ENCODE measurements at places on chromosomes 6 and 20. TPM values are rescaled to one million over a fixed set of nuclear protein-coding genes. Genes with fewer than 3 reads are reported as not detected.

CGA gene
- polyA plus RNA-seq = not detected

RPS6KA2 gene
- polyA plus RNA-seq = 25.3 TPM

MLIP gene
- polyA plus RNA-seq = 0.72 TPM

SNRNP48 gene
- polyA plus RNA-seq = 24.0 TPM

GLP1R gene
- polyA plus RNA-seq = 0.85 TPM

C20orf144 gene
- 0.32 TPM for polyA plus RNA-seq

PAX1 gene
- polyA plus RNA-seq = not detected

DNA sequence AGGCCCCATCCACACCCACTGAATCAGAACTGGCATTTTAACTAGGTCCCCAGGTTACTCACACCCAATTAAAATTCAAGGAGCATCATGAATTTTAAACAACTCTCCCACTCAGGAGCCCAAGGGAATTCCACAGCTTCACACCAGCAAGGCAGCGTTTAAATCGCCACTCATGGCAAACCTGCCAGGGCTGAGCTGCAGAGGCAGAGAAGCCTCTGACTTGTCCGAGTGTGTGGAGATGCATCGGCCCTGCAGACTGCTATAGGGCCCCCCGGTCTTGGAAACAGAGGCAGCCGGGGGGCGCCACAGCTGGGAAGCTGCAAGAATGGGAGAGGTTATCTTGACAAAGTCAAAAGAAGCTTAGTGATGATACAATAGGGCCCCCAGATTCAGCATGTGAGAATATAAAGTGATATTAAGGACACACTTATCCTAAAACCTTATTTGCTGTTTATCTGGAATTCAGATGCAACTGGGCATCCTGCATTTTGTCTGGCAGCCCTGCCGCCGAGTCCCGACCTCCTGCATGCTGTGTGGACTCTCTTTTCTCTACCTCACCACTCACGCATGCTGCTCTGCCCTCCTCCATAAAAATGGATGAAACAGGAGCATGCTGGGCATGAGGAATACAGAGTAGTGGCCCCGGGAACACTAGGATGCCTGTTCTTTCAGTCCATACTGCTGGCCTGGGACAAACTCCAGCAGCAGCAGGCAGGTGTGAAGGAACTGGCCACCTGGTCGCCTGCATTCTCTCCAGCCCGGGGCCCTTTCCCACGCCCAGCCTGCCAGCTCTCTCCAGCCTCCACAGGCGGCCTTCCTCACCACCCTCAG, 126.1 kb downstream of the PXDC1 start:
- no peak for DNase-seq

- no peak for DNase-seq
These were observed 120.4 kb downstream of the TOX2 start for GRCh38 chr20:44034965-44035635.

GRCh38 chr6:127434651-127435050, 24.5 kb downstream of the KIAA0408 start:
- no peak for DNase-seq

GRCh38 chr20:768426-768978, at the start of gene SLC52A3:
TSS of gene SLC52A3 (minus strand) at chr20:768500. CDS start at chr20:765774, 2,726 bp downstream.
- no peak for DNase-seq

GRCh38 chr6:56072856-56073255, 174.5 kb downstream of the COL21A1 start:
- DNase-seq = no peak

DNA sequence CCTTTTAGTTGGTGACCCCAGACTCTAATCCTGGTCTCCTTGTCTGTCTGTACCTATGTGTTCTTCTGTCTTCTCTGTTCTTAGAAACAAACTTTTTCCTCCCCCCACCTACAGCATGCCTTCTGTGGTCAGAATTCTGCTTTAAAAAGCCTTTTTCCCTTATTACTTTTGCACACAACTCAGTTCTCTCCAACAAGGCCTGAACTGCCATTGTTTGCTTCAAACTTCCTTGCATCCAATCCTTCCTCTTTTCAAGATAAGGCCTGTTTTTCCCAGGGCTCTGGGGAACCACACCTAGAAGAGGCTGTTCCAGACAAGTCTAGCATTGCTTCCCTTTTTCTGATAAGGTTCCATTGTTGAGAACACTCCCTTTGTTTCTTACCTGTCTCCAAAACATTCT, 22.2 kb upstream of the NCOA3 start:
- no peak for DNase-seq

GRCh38 chr6:20412682-20413073, 11.0 kb downstream of the E2F3 start:
- DNase-seq = no peak

DNA sequence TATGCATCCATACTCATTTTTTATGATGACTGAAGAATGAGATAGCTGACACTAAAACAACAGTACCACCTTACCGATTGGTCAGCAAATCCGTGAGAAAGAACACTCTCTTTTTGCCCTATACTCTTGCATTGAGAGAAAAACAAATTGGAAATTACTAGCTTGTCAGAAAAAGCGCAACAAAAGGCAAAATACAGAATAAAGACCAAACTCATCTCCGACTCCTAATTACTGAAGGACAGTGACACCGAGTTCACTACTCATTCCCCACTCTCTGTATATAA, 2.1 kb downstream of the MCUR1 start:
- DNase-seq = no peak

DNA sequence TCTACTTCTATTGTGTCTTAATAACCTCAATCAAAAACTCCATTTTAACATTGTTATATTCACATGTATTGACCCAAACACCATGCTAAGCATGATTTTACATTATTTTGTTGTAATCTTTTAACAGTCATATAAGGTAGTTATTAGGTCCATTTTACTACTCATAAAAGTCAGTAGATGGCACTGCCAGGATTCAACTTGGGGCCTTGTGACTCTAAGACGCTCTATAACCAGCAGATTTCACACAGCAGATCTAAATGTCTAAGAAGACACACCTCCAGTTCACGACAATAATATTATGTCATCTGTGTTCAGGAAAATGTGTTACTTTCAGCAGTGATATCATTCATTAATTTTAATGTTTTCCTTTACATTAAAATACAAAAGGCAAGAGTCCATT, 88.0 kb downstream of the FRK start:
- no peak for DNase-seq

- no peak for DNase-seq
These were observed 3.8 kb upstream of the CHRNA4 start for GRCh38 chr20:63364801-63365585.

DNA sequence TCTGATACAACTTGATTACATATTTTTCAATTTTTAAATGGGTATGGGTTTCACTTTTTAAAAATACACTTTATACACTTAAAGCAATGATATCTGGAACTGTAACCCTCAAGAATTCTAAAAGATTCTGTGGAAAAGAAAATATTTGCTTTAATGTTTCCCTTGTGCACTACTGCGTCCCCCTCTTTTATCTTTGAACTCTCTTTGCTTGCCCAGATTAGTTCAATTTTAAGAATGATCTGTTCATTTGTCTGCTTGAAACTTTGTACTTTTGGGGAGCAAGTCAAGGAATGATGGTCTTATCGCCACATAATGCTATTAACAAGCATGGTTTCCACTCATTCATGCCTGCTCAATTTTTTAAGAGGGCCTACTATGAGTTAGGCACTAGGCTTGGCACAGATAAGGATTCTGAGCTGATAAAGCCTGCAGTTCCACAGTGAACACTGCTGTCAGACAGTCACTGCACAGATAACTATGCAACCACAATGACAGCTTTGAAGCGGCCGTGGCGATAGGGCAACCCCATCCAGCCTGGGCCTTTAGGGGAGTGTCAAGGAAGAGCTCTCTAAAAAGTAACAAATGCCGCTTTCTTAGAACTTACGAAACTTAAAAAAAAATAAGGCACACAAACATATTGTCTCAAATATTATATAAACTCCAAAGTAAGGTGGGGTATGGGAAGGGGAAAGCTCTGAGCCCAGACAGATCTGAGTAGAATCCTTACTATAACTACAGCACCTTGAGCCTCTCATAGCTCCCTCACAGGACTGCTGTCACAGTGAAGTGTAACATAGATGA, 29.7 kb downstream of the FYN start:
- no peak for DNase-seq

DNA sequence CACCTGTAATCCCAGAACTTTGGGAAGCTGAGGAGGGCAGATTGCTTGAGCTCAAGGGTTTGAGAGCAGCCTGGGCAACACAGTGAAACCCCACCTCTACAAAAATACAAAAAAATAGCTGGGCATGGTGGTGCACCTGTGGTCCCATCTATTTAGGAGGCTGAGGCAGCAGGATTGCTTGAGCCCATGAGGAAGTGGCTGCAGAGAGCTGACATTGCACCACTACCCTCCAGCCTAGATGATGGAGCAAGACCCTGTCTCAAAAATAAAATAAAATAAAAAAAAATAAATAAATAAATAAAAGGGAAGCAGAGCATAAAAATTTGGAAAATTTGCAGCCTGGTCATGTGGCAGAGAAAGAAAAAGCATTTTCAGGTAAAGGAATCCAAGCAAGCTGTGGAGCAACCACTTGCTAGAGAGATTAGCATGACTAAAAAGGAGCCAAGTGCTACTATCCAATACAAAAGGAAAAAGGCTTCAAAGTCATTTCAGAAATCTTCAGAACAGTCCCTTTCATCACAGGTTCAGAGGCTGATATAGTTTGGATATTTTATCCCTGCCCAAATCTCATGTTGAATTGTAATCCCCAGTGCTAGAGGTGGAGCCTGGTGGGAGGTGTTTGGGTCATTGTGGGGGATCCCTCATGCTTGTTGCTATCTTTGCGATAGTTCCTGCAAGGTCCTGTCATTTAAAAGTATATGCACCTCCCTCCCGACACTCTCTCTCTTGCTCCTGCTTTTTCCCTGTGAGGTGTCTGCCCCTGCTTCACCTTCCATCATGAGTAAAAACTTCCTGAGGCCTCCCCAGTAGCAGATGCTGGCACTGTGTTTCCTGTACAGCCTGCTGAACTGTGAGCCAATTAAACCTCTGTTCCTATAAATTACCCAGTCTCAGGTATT, 11.2 kb upstream of the TTK start:
- no peak for DNase-seq

GRCh38 chr20:50123418-50123817, 10.5 kb upstream of the UBE2V1 start:
- no peak for DNase-seq

DNA sequence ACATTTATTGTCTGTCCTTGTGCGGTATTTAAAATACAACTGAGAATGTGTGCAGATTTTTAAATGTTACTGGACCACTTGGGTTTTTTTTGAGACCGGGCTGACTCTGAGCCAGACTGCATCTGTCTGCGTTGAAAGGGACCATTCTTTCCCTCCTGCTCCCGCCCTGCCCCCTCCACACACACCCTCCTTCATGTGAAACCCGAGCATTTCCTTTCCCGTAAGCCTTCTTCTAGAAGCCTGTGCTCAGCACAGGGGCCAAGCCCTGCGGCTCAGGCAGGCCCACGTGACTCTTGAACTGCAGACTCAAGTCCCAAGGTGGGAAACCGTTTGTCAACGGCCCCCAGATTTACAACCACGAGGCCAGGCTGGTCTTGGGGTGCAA, 82.7 kb upstream of the FOXC1 start:
- peak; percentile 43 for DNase-seq

GRCh38 chr6:147381712-147382111, 126.8 kb upstream of the SAMD5 start:
- DNase-seq = no peak

DNA sequence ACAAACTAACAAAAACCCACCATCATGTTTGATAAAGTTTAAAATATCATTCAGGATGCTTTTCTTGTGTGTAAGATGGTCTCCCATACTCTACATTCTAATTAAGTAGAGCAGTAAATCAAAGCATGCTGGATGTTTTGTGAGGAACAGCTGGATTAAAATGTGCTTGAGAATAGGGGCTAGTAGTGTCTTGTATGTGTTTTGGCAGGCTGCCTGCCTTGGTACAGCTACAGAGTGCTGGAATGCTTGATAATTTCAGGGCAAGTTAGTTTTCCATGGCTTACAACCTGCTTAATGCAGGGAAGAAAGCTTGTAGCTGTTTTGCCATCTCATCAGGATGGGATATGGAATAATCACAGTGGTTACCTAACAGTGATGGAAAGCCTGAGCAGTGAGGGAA, 636.6 kb upstream of the MMS22L start:
- no peak for DNase-seq

DNA sequence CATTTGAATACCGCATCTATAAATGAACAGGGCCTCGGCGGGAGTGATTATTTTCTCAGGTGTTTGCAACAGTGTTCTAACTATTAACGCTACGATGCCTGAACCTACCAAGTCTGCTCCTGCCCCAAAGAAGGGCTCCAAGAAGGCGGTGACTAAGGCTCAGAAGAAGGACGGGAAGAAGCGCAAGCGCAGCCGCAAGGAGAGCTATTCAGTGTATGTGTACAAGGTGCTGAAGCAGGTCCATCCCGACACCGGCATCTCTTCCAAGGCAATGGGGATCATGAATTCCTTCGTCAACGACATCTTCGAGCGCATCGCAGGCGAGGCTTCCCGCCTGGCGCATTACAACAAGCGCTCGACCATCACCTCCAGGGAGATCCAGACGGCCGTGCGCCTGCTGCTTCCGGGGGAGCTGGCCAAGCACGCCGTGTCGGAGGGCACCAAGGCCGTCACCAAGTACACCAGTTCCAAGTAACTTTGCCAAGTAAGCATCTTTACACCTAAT, 70.9 kb downstream of the HFE start:
- DNase-seq = no peak

- no peak for DNase-seq
These were observed 164.1 kb upstream of the CHD6 start for GRCh38 chr20:41782255-41782654.

DNA sequence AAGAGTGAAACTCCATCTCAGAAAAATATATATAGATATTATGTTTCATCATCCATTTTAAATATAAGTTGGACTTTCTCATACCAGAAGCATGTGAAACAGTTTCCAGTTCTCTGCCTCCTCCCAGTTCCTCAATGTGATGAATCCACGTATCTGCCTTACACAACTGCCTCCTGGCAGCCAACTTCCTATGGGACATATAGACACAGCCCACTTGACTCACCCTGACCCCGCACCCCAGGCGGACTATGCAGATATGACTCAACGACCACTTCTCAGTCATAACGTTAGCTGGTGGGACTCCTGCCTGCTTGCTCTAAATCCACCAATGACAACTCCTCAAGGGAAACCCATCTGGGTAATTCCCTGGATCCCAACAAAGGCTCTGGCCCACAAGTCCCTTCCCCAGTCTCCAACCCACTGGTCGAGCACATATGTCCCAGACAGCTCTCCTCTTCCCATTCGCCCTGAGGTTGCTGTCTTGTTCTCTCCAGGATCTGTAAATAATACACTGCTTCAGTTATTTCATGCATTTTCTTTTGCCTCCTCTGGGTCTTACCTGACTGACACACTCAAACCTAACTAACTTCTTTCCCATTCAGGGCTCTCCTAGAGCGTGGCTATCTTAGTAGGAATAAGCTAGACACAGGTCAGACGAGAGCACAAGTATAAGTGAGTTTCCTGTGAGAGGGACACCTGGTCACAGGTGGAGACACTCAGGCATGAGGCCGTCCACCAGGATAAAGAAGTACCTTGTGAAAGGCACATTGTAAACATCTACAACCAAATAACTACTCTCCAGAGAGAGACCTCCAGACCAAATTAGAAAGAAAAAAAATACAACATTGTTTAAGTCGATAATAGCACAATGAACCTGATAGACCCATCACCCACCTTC, 548.5 kb downstream of the CD83 start:
- DNase-seq = no peak

- DNase-seq = no peak
These were observed 334.1 kb downstream of the COL12A1 start for GRCh38 chr6:74871757-74872156.

Measured in left renal pelvis (tissue), 4 donors.